ENCODE measurements at places on chromosomes 2 and 18.

GRCh38 chr2:158610059-158610458, 153.3 kb downstream of the PKP4 start:
- H3K4me1 ChIP-seq, result no peaks in the 10 kb centered on the region
- H3K27ac ChIP-seq, result no peak overlapping the region
- no peak for DNase-seq

- H3K36me3 ChIP-seq, result no peaks in the 10 kb centered on the region
- no peak for DNase-seq
- no peak overlapping the region for H3K4me3 ChIP-seq
- H3K27me3 ChIP-seq, result no peaks in the 10 kb centered on the region
- H3K27ac ChIP-seq, result peak overlapping the region; percentile 35
- no peaks in the 10 kb centered on the region for H3K4me1 ChIP-seq
These were observed 192.5 kb downstream of the NDUFA10 start for GRCh38 chr2:239832490-239833268.

DNA sequence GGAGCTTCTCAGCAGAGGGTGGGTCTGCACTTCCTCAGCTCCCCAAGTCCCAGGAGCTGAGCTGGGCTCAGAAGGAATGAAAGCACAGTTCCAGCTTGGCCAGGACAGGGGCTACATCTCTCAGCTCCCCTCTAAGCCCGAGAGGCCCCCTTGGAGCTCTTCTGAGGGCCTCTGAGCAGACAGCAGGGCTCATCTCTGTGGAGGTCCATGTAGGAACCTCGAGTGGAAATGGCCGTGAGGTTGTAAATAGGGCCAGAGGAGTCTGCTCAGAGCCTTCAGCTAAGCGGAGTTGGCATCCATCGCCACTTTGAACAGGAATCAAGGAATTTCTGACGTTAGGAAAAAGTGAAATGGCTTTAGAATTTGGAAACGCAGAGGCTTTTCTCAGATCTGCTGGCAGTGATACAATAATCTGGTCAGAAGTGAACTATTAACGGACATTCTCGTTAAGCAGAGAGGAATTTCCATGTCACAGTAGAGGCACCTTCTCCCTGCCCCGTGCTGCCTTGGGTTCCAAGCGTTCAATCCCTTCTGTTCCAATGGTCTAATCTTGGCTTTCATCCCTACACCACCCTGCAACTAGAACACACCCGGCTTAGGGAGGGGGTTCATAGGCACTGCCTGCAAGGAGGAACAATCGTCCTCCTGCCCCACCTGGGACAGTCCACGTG, 213.9 kb downstream of the NDUFA10 start:
- no peak for DNase-seq
- no peaks in the 10 kb centered on the region for H3K36me3 ChIP-seq
- H3K27ac ChIP-seq, result no peak overlapping the region
- no peaks in the 10 kb centered on the region for H3K27me3 ChIP-seq

- no peaks in the 10 kb centered on the region for H3K36me3 ChIP-seq
- DNase-seq, result peak; percentile 20
- no peak overlapping the region for H3K27ac ChIP-seq
These were observed 55.6 kb upstream of the ACMSD start for GRCh38 chr2:134782792-134783191.

- H3K4me3 ChIP-seq, result no peak overlapping the region
- H3K27ac ChIP-seq, result no peak overlapping the region
- no peaks in the 10 kb centered on the region for H3K4me1 ChIP-seq
- no peaks in the 10 kb centered on the region for H3K36me3 ChIP-seq
- DNase-seq, result no peak
These were observed 171.3 kb downstream of the TMEM18 start for GRCh38 chr2:505941-506340.

DNA sequence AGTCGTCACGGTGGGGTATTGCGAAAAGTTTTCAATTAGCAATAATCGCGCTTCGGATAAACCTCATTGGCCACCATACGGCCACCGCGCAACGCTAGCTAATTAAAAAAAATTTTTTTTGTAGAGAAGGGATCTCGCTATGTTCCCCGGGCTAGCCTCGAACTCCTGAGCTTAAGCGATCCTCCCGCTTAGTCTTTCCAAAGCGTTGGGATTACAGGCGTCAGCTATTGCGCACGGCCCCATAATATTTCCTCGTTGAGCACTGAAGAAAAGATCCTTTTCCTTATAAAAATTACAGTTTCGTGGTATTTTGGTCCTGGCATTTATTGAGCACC, 759 bp upstream of the ACTR1B start:
- H3K36me3 ChIP-seq, result peaks cover 25% of the 10 kb centered on the region
- peak overlapping the region; percentile 86 for H3K27ac ChIP-seq
- peak overlapping the region; percentile 60 for H3K4me3 ChIP-seq
- H3K4me1 ChIP-seq, result peaks cover 34% of the 10 kb centered on the region
- no peaks in the 10 kb centered on the region for H3K27me3 ChIP-seq

DNA sequence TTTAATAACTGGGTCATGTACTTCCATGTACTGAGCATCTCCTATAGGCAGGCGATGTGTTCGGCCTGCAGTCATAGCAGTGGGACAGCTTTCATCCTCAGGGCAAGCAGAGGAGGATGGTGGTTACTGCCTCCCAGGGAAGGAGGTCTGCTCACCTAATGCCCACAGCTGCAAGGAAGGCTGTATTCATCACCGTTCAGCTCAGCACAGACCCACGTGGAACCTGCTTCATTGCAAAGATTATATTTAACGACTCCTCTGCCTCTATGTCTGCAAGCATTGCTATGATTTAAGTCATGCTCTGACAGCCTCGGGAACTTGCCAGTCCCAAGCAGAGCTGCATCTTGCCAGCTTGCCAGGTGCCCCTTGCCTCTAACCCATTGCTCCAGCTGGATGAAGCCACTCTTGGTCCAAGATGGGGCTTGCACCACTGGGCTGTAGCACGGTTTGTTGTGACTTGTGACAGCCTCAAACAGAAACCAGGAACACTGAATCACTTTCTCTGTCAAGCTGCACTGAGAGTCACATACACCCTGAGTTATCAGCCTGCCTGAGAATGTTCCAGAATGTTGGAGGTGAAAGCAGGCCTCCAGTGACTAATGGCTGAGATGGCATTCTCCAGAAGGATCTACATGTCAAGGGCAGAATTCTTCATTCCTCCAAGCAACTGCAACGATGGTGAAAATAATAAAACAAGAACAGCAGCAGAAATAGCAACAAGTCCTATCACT, 651.1 kb upstream of the ID2 start:
- H3K4me3 ChIP-seq, result no peak overlapping the region
- no peaks in the 10 kb centered on the region for H3K27me3 ChIP-seq
- no peak for DNase-seq
- H3K4me1 ChIP-seq, result no peaks in the 10 kb centered on the region

DNA sequence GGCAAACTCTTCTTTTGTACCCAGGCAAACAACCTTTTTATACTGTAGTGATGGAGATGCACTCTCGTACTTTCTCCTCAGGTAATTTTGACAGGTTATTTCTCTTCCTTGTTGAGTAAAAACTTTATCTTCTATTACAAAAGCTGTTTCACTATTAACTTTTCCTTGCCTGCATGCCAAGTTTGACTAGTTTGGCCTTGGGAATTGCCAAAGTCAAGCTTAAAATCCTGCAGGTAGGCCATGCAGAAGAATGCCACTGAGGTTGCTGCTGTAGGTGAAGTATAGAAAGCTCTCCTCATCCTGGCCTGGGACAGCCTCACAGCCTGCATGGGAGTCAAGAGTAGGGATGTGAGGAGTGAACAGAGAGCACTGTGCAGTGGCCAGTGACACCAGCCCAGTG, 1293.5 kb upstream of the CHAC2 start:
- no peaks in the 10 kb centered on the region for H3K4me1 ChIP-seq
- no peaks in the 10 kb centered on the region for H3K27me3 ChIP-seq
- no peak for DNase-seq
- no peak overlapping the region for H3K27ac ChIP-seq
- no peak overlapping the region for H3K4me3 ChIP-seq

DNA sequence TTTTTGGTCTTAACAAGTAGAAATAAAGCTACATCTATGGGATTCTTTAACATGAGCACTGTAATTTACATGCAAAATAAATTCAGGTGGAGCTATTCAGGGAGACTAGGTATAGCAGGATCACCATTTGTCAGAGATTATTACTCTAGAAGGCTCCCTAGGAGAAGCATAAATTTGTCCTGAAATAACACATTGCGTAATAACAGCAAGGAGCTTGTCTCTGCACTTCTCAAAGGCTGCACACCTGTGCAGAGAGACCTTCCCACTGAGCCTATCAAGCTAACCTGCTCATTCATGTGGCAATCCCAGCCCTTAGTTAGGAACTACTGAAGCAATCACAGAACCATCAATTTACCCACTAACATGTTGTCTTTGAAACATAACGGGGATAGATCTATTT, 437.4 kb upstream of the MC4R start:
- no peaks in the 10 kb centered on the region for H3K36me3 ChIP-seq
- H3K27ac ChIP-seq, result no peak overlapping the region
- H3K27me3 ChIP-seq, result no peaks in the 10 kb centered on the region
- H3K4me3 ChIP-seq, result no peak overlapping the region

- DNase-seq, result no peak
- no peaks in the 10 kb centered on the region for H3K4me1 ChIP-seq
- H3K27ac ChIP-seq, result no peak overlapping the region
- H3K36me3 ChIP-seq, result no peaks in the 10 kb centered on the region
- H3K27me3 ChIP-seq, result no peaks in the 10 kb centered on the region
These were observed 675.2 kb upstream of the ID2 start for GRCh38 chr2:8006626-8007025.

DNA sequence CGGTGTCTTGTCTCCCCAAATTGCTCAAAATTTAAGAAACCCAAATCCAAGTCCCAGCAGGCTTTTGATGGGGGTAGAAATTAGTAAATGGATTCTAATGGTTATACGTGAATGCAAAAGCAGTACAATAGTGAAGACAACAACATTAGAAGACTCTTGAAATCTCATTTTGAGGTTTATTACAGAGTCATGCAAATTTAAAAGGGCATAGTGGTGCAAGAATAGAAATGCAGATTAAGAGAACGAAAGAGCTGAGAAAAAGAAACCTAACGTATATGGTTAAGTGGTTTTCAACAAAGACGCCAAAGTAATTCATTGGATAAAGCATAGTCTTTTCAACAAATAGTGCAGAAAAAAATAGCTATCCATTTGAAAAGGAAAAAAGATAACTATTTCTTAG, 33.2 kb upstream of the CXXC1 start:
- H3K4me1 ChIP-seq, result no peaks in the 10 kb centered on the region
- no peaks in the 10 kb centered on the region for H3K36me3 ChIP-seq
- no peak overlapping the region for H3K4me3 ChIP-seq
- peaks cover 9% of the 10 kb centered on the region for H3K27me3 ChIP-seq

DNA sequence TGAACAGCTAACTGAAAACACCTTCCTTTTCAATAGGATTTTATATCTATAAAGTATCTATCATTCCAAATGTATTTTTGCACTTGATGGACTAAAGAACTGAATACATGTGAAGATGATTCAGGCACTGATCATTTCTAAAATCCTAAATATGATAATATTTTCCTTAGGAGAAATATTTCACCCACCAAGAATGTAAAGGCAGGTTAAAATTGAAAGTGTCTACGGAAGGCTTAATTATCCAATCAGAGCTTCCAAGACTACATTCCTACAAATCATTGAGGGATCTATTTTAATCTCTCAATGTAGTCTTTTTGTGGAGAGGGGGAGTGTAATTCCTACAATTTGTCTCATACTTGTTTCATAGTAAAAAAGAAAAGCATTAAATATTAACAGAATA, 3.6 kb downstream of the GALNT3 start:
- peaks cover 10% of the 10 kb centered on the region for H3K4me1 ChIP-seq
- DNase-seq, result no peak
- no peaks in the 10 kb centered on the region for H3K36me3 ChIP-seq
- no peaks in the 10 kb centered on the region for H3K27me3 ChIP-seq
- no peak overlapping the region for H3K4me3 ChIP-seq

GRCh38 chr2:53535234-53535840, 232.3 kb upstream of the CHAC2 start:
- no peak overlapping the region for H3K27ac ChIP-seq
- no peaks in the 10 kb centered on the region for H3K4me1 ChIP-seq
- no peak for DNase-seq
- H3K4me3 ChIP-seq, result no peak overlapping the region
- H3K36me3 ChIP-seq, result no peaks in the 10 kb centered on the region

GRCh38 chr2:55490554-55490953, 29.0 kb upstream of the CFAP36 start:
- H3K4me3 ChIP-seq, result no peak overlapping the region
- no peak for DNase-seq
- H3K27ac ChIP-seq, result no peak overlapping the region
- H3K27me3 ChIP-seq, result no peaks in the 10 kb centered on the region

DNA sequence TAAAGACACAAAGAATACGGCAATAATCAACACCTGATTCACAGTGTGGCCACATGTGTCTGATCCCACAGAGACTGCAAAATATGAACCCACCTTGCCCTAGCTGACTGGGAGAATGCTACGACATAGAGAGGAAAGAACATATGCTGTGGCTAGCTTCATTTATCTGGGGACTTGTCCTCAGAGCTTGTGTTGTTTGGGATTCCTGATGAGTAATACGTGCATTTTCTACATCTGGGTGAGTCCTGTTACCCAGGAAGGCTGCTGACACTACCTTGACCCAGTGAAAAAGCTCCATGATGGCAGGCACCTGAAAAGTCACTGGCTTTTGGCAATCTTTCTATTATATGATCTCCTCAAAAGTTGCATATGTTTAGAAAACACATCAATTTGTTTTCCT, 427.7 kb upstream of the LYPD1 start:
- no peak overlapping the region for H3K27ac ChIP-seq
- no peak for DNase-seq
- no peaks in the 10 kb centered on the region for H3K27me3 ChIP-seq

DNA sequence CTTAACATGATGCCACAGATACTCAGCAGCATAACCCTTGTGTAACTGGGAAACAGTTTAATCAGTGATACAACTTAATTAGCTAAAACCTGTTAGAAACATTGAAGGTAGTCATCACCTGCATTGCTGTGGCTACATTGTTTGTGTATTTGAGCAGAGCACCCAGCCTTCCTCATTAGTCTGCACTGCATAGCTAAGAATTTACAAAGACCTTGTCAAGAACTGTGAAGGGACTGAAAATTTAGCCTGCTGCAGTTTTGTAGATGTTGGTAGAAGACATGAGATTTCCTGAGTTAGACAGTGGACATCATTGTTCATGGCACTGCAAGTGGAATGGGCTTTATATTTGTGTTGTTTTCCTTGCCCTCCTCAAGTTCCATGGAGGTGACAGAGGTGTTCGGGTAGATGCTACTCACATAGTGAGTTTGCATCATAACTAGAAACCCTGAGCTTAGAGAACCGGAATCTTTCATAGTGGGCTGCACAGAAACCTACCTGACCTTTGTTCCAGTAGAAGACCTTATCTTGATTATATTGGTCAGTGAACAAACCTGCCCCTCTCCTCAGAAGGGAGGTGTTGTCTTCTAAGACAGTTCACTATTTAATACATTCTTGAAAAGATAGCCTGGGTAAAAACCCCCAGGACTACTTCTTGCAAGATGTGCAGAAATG, 12.5 kb downstream of the VAPA start:
- 0 out of 2 replicates have a peak, but pooled peaks cover 4% of the 10 kb centered on the region for H3K36me3 ChIP-seq
- no peak overlapping the region for H3K4me3 ChIP-seq
- no peak overlapping the region for H3K27ac ChIP-seq
- H3K4me1 ChIP-seq, result peaks cover 19% of the 10 kb centered on the region
- no peak for DNase-seq

DNA sequence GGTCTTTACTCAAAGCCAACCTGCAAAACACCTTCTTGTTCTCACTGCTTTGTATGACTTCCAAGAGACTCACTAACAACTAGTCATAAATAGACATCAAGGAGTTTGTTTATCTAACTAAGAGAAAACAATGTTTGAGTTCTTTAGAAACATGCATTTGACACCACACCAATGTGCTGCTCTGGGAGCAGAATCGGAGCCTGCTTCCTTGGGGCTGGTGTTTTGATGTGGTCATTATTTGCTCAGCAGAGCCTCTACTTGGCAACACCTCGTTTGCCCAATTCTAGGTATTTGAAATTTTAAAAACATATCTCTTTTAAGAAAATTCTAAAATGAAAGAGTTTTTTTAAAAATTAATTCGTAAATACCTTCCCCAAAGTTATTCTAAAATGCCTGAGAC, 167.5 kb downstream of the BCL2 start:
- peaks cover 47% of the 10 kb centered on the region for H3K4me1 ChIP-seq
- peak; percentile 72 for DNase-seq
- H3K36me3 ChIP-seq, result peaks cover 16% of the 10 kb centered on the region

Measured in DND-41 (cell line).